ENCODE measurements at places on chromosomes 3 and 15.

- DNase-seq, result no peak
Measured at GRCh38 chr3:64109438-64109837, 86.1 kb upstream of the PSMD6 start.

- no peak for DNase-seq
Measured at GRCh38 chr15:29693225-29693624, 129.0 kb downstream of the TJP1 start.

DNA sequence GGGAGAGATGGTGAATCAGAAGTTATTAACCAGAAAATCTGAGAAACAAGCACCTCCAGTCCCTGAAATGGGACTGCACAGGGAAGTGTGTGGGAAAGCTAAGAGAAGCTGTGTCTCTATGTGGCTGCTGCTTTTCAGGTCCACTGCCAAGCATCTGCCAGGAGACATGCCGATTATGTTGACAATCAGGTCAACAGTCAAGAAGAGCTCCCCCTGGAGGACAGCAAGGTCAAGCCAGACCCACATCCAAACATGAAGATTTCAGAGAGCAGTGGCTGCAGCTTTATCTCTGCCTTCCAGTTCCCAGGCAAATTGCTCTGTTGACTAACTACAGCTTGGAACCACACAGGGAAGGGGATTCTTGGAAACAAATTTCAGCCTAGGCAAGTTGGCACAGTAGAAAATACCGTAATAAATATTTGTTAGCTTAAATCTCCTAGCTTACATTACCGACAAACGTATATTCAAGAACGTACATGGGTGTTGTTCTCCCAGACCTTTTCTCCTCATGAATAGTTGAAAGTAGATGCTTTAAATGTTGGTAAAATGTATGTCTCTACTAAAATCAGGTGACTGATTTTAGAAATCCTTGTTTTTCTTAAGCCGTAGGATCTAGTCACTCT lies 394.5 kb upstream of the RARB start:
- no peak for DNase-seq

DNA sequence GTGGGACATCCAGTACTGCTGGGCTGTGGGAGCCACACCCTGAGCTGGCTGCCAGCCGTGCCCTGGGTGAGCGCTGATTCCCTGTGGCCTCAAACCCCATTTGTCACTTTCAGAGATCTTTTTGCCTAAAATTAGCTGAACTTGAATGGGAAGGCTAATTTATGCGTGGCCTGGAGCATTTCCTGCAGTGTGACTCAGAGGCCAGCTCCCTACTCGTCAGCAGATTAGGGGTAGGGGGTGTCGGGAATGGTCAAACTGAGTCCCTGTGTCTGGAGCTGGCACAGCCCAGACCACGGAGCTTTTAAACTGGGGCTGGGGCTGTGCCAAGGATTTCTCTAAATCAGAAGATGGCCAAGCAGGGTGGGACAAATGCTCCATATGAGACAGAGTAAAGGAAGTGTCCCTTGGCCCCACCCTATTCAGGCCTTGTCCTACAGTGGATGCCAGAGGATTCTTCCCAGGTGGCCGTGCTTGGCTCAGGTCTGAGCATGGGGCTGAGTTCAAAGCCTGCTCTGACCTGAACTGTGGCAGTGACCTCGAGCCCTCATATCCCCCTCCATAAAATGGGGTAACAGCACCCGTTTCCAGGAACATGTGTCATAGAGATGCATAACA lies 59.7 kb downstream of the ATP2B2 start:
- DNase-seq, result no peak

GRCh38 chr3:181174676-181175233 lies 185.2 kb upstream of the DNAJC19 start:
- no peak for DNase-seq

- no peak for DNase-seq
Measured at GRCh38 chr15:92468991-92469390, 75.3 kb downstream of the ST8SIA2 start.

GRCh38 chr3:170257145-170257544 lies 34.9 kb downstream of the PRKCI start:
- no peak for DNase-seq

- DNase-seq, result no peak
Measured at GRCh38 chr15:38828031-38828532, 263.5 kb upstream of the RASGRP1 start.

DNA sequence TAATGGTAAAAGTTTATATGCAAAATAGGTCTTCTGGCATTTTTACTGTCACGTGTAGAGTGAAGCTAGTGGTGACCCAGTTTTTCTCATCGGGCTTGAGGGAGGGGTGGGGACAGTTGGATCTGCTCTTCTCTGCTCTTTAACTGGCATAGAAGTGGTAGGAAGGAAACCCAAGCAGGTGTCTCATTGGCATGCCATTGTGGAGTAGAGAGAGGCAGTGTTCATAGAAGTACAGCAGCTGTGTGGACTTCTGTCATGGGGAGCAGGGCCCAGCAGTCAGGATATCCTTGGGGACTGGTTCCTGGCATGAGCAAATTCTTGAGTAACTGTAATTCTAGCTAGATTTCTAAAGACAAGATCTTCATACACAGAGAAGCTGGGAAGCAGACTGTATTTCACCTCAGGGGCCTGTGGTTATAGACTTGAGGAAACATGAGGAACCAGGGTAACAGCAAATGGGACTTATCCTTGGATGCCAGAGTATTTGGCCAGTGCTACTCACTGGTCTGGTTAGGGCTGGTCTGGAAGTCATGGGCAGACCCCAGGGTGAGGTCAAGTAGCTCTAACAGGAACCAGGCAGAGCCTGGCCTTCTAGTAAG lies 42.9 kb downstream of the CDIN1 start:
- no peak for DNase-seq

DNA sequence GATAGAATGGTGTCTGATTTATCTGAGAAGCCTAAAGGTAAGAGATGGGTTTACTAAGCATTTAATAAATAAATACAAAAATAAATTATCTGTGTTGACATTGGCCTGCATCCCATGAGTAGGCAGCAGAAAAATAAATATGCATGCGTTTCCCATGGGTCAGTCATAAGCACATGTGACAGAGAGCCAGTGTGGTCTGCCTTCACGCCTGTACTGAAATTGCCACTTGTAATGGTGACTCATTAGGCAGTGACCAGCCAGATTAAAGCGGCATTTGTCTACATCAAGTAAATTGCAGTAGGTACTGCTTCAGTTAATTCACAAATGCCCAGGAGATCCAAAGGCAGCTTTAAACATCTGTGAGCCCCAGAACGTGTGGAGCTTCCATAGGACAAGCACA lies 399.6 kb downstream of the NAALADL2 start:
- DNase-seq, result no peak
